ENCODE measurements at places on chromosomes 2 and 18.

DNA sequence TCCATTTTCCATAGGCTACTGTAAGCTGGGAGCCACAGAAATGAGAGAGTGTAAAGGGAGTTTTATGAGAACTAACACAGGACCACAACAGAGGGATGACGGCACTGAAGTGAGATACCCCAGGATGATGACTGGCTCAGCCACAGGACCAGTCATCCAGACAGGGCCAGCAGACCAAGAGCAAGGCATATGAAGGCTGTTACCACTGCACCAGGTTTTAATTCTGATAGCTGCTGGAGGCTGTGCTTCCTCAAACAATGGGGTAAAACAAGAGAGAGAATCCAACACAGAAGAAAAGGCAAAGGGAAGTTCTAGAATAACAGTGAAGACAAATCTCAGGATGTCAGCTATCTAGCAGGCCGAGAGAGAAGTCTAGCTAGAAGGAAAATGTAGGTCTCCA, 94.9 kb downstream of the BCL2 start:
- peak; percentile 24 for DNase-seq

GRCh38 chr18:48670751-48671560, 132.1 kb downstream of the CTIF start:
- no peak for DNase-seq

- no peak for DNase-seq
Measured at GRCh38 chr2:59694176-59694575, 859.3 kb downstream of the BCL11A start.

- no peak for DNase-seq
Measured at GRCh38 chr2:42190191-42190590, 21.0 kb downstream of the EML4 start.

DNA sequence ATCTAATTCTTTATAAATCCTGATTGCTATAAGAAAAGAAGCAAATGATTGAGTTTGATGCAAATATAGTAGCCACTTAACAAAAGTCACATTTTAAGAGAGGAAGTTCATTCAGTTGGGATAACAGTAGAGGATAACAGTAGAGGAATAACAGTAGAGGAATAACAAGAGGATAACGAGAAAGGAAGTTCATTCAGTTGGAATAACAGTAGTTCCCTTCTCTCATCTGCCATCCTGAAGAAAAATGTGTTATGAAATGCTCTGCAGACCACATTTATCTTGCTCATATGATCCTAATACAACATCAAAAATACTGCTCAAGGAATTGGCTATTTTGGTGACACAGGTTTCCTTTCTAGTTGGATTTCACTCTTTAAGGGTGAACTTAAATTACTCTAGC, 105.3 kb upstream of the UNC80 start:
- DNase-seq, result no peak

- no peak for DNase-seq
Measured at GRCh38 chr2:78035804-78036203, 513.6 kb upstream of the LRRTM4 start.

DNA sequence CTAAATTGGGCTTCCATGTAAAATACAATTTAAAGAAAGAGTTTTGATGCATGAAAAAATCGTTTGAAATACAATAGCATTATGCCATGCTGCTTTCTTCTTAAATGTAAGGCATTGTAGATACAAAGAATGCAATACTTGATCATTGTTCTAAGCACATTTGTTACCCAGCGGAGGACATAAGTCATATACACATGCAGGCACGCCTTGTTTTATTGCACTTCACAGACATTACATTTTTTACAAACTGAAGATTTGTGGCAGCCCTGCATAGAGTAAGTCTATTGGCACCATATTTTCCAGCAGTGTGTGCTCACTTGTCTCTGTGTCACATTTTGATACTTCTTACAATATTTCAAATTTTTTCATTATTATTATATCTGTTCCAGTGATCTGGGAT, 345.0 kb downstream of the CLIP4 start:
- no peak for DNase-seq

DNA sequence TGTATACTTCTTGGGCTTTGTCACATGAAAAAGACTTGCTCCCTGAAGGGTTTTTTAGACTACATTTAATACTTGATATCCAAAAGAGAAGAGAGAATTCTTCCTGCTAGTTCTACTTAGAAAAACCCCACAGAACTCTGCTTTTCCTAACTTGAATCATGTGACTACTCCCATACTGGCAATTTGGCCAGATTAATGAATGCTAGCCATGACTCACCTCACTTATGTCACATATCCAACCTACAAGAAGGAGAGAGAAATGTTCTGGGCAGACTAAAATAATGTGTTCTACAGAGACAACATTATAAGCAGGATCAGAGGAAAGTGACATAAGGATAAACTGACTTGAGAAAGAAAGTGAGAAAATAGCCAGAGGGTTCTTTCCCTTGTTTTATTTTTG, 249.3 kb upstream of the GULP1 start:
- no peak for DNase-seq

DNA sequence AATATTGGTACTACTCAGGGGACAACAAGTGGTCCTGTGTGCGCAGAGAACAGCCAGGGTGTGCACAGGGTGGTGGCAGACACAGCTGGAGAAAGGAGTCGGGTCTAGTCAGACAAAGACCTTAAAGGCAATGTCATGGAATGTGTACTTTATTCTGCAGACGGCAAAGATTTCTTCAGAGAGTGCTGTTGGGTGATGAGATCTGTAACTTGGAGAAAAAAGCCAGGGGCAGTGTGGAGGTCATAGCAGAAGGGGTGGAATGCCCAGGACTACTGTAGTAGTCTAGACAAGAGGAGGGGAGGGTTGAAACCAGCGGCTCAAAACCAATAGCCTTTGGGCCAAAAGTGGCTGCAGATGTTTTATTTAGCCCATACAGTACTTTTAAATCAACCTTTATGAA, 121.3 kb upstream of the ZFP36L2 start:
- no peak for DNase-seq

DNA sequence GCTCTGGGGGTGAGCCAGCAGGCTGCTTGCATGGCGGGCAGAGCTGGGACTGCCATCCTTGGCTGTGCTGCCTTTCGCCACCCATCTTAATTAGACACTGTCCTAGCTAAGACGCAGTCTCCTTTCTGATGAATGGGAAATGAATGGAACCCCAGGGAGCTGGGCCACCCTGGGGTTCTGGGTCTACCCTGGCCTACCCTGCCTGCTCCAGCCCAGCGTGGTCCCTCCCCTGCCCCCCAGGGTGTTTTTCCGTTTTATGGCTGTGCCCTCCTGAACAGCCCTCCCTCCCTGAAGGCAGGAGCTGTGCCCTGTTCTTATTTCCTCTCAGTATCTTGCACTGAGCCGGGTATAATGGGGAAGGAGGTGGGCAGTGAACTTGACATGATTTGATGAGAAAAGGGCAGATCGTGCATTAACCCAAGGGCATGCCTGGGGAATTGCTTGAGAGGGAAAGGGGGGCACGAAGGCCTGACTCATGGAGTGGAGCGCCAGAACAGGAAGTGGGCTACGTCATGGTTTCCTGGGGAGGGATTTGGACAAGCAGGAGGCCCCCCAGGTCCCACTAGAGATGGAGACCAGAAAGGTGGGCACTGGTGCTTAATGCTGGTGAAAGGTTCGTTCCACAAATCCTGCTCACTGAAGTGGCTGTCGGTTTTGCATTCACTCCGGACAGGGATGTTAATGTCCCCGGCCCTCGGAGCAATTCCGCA, 165.0 kb downstream of the KLHL29 start:
- no peak for DNase-seq

DNA sequence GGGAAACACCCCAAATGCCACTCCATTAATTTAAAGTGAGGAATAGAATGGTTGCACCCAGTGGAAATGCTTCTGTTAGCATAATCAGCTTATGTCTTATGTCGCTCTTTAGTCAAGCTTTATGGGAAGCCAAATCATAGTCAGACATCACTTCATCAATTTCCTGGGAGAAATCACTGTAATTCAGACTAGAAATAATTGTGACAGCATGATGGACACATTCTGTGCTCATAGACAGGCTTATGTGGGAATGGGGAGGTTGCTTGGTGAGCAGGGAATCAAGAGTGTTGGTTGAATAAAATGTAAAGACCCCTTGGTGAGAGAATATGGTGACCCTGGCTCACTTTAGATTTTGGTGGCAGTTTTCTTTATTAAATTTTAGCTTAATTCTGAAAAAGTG, 174.0 kb downstream of the CTNNA2 start:
- DNase-seq, result no peak

DNA sequence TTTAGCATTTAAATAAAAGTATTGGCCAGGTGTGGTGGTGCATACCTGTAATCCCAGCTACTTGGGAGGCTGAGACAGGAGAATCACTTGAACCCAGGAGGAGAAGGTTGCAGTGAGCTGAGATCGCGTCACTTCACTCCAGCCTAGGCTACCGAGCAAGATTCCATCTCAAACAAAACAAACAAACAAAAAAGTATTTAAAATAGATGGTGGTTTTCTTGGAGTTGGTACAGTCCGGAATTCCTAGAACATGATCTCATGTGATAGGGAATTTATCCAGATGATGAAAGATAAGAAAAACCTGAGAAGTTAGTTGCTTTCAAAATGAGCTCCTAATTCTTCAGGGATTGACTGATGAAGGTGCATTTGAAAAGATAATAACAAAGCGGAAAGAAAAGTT, 62.0 kb downstream of the BIRC6 start:
- DNase-seq, result no peak

DNA sequence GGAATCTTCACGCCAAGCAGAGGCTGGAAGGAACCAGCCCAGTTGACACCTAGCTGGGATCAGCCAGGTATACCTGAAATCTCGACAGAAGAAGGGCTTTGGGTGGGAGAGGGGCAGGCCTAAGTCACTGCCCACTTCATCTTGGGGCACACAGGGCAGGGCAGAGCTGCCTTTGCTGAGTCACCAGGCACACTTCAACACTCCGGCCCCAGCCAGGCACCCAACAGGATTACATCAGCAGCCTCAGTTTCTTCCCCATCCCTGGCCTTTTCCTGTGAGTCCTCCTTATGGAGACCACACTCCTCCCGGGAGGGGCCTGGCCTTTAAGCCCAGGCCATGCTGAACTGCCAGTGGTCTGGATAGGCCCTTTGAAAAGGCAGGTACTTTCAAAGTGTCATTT, 201.7 kb upstream of the HS6ST1 start:
- DNase-seq, result no peak

GRCh38 chr18:58228176-58228575, 184.2 kb downstream of the NEDD4L start:
- no peak for DNase-seq

DNA sequence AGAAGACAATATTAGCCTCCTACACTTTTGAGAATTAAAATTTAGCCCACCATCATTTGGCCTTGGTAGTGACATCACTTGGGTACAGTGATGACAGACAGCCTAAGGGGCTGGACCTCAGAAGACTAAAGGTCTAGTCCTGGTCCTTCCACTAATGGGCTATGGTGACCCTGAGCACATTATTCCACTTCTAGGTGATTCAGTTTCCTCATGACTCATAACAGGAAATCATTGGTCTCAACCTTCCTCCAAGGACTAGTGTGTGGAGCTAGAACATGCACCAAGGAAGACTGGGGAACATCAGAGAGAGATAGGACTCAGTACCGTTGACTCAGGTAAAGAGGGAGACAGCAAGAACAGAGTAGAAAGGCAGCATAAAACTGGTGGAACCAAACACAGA, 64.0 kb downstream of the TFCP2L1 start:
- no peak for DNase-seq

DNA sequence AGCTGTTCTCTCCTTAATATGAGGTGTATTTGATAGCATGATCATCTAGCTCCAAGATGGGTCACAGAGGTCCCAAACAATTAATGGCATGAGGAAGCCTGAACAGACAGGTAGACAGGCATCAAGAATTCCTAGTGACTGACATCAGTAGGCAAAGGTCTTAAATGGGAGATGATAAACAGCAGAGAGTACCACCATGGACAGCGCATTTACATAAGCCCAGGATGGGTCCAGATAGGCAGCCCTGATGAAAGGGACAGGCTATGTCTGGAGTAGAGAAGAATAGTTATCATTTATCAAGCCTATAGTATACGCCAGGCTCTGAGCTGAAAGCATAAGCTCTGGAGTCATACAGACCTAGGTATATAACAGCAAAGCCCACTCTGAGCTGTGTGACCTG, 434.7 kb upstream of the SETBP1 start:
- DNase-seq, result no peak

- DNase-seq, result no peak
Measured at GRCh38 chr18:2590303-2590702, 18.9 kb downstream of the NDC80 start.

DNA sequence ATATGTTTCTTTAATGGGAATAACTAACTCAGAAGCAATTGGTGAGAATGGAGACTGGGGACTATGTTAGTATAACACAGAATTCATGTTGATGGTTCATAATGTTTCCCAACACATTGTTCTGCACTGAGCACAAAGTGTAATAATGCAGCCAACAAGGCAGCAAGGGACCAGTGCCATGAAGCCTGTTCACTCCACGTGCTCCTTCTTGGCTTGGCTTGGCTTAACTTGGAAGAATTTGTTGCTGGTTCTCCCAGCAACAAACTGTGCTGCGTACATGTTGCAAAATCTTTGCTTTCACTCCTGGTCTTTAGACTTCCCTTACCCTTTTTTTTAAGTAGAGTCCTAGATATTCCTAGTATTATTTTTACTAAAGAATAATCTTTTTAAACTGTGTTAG, 129.7 kb downstream of the MAP3K20 start:
- no peak for DNase-seq

DNA sequence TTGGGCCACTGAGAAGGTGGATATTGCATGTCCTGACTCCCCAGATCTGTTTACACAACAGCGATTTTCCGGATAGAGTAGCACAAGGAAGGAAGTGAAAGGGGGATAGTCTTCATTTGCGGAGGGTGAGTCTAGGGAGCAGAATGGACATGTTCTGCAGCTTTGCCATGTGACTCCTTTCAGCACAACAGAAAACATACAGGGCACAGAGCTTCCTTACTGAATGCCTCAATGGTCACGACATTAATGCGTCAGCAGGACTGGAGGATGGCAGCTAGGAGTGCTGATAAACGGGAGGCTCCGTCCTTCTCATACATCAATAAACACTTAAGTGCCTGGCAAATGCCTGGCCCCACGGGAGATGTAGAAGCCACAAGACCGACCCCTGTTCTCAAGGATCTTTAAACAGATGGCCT, 163.0 kb downstream of the FAM210A start:
- DNase-seq, result no peak

DNA sequence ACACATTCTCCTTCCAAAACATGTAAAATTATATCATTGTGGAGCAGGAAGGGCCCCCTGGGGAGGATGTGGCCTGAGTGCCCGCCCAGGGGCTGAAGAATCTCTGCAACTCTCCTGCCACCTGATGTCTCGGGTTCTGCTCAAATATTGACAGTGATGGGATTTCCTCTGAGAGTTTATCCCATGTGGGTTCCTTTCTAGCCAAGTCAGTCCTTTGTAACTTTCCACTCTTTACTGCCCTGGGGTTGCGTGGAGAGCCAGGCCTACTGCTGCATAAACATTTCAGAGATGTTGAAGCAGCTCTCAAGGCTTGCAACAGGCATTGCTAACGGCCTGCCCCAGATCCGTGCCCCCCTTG, 4.0 kb upstream of the RAB17 start:
- no peak for DNase-seq

DNA sequence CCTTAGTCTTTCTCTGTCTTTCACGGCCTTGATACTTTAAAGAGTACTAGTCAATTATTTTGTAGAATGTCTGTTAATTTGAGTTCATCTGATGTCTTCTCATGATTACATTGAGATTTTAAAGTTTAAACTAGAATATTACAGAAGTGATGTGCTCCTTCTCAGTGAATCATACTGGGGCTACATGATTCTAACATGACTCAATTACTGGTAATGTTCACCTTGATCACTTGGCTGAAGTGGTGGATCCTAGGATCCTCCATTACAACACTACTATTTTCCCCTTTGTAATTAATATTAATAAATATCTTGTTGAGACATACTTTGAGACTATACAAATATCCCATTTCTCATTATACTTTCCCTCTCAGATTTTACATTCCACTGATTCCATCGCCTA, 148.5 kb downstream of the CAMKMT start:
- no peak for DNase-seq
